Activated effector memory CD4-positive, alpha-beta T cell treated with anti-CD3 and anti-CD28 coated beads, Interleukin-2, amount 50 U/mL, for 16 hours (primary cell): ENCODE measurements at places on chromosomes 5 and 9.
A peak's percentile ranks its signal among the peaks of the same experiment; 100 is the strongest.

- no peak for DNase-seq
Measured at GRCh38 chr5:168227001-168227400, 64.4 kb upstream of the WWC1 start.

- DNase-seq = no peak
Measured at GRCh38 chr9:76338418-76338817, 55.8 kb downstream of the RFK start.

GRCh38 chr5:24998641-24999040 is 353.9 kb upstream of the CDH10 start:
- DNase-seq = no peak

GRCh38 chr9:94780516-94780950 is 54.0 kb downstream of the AOPEP start:
- no peak for DNase-seq

DNA sequence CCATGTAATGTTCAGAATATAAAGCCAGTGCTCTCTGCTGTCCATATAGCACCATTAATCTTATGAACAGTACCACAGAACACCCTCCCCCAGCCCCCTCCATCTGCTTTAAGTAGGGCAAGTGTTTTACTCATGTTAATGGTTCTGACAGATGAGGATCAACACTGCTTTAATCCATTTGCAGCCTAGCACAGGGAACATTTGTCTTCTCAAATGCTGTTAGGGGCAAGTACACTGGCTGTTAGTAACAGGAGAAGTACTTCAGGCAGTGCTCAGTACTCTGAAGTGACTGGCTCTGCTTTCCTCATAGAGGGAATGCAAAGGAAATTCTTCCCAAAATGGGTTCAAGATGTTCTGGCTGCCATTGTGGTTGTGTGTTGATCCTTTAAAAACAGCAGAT is 202.6 kb downstream of the DCP2 start:
- no peak for DNase-seq

DNA sequence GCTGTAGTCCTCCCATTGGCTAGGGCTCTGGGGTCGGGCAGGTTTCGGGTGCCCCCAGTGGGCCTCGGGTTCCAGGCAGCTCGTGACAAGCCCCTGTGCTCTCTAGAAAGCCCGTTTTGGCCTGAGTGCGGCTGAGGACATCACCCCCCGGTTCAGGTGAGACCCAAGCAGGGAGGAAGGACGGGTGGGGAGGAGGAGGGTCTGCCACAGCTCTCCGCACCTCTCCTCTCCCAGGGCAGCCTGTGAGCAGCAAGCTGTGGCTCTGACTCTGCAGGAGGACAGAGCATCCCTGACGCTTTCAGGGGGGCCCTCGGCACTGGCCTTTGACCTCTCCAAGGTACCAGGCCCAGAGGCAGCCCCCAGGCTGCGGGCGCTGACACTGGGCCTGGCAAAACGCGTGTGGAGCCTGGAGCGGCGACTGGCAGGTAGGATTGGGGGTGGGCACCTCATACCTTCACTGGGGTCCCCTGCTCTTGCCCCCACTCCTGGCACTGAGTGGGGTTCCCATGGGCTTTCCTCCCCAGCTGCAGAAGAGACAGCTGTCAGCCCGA is 672 bp downstream of the PAXX start:
- DNase-seq = no peak

DNA sequence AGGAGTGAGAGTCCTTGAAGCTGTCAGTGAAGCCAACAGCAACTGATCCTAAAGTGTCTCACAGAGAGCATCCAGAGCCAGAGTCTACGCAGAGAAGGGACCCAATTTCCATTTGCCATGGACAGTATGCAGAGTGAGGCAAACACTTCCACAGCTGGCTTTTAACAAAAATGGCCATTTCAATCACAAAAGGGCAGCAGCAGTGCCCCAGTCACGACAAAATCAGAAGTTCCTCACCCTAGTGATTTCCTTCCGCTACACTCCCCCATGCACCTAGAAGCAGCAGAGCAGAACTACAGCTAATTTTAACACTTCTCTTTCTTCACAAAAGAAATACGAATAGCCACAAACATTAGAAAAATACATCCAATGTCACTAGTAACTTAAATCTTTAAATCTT is 27.9 kb downstream of the FBXW11 start:
- DNase-seq = no peak

- DNase-seq = no peak
Measured at GRCh38 chr9:78769690-78770089, 472.8 kb downstream of the PSAT1 start.

GRCh38 chr9:126690431-126691051 is 76.8 kb downstream of the LMX1B start:
- DNase-seq = peak; percentile 84

DNA sequence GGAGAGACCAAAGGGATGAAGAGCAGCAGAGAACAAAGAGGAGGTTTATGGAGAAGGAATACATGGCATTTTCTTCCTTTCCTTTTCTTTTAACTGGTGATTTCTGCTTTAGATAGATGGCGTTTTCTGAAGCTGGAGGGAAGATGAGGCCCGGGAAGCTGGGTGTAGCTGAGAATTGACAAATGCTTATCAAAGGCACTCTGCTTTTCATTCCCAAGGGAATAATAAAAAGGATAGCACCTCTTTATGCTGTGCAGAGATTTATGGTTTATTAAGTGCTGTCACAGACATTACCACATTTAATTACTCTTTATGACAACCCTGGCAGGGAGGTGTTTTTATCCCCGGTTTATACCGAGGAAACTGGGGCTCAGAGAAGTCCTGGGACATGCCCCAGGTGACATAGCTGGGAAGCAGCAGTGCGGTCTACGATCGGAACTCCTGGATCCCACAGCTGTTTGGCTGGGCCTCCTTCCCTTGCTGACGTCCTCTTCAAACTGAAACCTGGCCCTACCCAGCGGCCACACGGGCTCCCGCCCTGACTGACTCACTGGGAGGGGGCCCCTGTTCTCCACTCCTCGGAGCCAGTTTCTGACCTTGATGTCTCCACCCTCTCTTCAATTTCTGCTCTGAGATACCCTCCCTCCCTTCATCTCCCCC is 8.2 kb upstream of the EPB41L4B start:
- no peak for DNase-seq

GRCh38 chr9:88852794-88853193 is 138.5 kb upstream of the S1PR3 start:
- no peak for DNase-seq

- no peak for DNase-seq
Measured at GRCh38 chr9:112694706-112695555, 23.0 kb downstream of the INIP start.

GRCh38 chr5:40832345-40832744 is 2.7 kb downstream of the RPL37 start:
- no peak for DNase-seq

DNA sequence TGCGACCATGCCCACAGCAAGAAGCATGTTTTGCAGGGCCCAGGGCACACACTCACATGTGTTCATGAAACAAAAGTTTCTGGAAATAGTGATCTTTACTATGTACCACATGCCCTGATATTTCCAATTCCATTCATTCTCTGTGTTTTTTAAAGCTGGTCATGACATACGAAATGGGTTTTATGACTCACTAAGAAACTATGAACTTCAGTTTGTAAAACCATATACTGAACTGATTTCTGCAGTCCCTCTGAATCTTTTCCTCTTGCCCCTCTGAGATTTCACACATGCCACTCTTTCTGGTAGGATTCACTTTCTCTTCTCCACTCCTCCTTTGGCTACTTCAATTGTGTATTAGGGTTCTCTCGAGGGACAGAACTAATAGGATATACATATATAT is 416.1 kb upstream of the TRPC7 start:
- DNase-seq = no peak

DNA sequence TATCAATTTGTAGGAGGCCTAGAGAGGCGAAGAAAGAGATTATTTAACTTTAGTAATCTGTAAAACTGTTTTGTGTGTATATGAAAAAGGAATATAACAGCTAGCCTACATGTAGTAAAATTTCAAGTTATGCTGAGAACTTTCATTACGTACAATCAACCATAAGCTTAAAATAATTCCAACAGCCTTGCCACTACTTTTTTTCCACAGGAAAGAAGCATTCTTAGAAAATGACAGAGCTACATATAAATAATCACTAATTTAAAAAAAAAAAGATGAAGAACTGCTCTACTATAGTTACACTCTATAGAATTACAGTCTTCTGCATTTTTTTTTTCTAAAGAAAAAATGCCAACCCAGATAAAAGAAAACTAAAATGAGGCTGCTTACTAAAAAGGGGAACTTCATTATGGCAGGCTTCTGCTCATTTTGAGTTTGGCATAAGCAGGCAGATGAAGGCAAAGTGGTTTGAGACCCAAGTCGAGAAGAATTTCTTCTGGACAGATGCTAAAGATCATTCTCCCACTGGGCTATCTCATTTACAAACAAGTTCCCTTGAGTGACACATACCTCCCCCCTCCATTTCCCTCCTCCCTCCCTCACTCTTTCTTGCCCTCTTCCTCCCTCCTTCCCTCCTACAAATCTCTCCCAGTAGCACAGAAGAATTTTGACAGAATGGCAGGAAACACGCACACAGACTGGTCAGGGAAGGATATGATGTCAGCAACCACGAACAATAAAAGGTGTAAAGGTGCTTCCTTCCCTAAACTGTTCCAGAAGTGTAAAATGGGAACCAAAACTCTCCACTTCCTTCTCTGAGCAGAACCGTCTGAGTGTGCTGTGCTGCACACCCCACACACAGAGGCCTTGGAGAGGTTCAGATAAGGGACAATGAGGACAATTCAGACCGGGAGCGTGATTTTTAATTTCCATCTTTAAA is 56.1 kb downstream of the MEF2C start:
- no peak for DNase-seq

- DNase-seq = no peak
Measured at GRCh38 chr5:86999951-87000350, 267.7 kb upstream of the RASA1 start.

DNA sequence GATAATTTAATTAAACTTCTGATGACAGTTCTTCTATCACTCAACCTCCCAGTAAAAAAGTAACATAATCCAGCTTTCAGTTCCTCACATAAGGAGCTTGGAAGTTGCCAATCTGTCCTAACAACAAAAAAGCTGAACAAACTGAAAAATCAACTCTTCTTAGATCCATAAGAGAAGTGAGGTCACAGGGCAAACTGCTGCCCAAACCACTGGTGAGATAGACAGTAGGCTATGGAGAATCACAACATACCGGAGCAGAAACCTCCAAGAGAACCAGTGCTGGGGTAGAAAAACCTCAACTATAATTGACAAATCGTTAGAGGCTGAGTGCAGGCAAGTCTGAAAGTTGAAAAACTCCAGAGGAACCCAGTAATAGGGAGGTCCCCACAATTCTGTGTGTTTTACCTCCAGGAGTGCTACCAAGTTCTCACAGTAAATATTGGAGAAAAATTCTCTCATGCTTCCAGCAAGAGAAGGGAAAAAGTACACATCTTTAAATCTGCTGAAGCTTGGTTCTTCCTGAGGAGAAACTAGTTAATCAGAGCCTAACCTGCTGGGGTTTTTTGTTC is 300.0 kb downstream of the PDE4D start:
- no peak for DNase-seq

- no peak for DNase-seq
Measured at GRCh38 chr5:17238521-17239041, 21.1 kb downstream of the BASP1 start.

DNA sequence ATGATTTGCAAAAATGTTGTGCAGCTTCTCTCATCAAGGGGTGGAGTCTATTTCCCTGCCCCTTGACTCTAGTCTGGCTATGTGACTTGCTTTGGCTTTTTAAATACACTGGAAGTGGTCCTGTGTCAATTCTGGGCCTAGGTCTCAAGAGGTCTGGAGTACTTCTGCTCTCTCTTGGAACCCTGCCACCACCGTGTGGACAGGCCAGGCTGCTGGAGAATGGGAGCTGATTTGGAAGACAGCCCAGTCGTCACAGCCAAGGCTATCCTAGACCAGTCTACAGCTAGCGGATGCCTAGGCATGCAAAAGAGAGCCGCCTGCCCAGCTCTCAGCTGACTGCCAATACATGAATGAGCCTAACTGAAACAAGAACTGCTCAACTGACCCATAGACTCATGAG is 56.7 kb upstream of the CLINT1 start:
- DNase-seq = no peak

- DNase-seq = no peak
Measured at GRCh38 chr5:61624553-61625136, 292.6 kb downstream of the ZSWIM6 start.

GRCh38 chr9:31542384-31543055 is 841.9 kb upstream of the ACO1 start:
- DNase-seq = peak; percentile 64

- no peak for DNase-seq
Measured at GRCh38 chr9:84874596-84874995, 205.1 kb downstream of the NTRK2 start.

DNA sequence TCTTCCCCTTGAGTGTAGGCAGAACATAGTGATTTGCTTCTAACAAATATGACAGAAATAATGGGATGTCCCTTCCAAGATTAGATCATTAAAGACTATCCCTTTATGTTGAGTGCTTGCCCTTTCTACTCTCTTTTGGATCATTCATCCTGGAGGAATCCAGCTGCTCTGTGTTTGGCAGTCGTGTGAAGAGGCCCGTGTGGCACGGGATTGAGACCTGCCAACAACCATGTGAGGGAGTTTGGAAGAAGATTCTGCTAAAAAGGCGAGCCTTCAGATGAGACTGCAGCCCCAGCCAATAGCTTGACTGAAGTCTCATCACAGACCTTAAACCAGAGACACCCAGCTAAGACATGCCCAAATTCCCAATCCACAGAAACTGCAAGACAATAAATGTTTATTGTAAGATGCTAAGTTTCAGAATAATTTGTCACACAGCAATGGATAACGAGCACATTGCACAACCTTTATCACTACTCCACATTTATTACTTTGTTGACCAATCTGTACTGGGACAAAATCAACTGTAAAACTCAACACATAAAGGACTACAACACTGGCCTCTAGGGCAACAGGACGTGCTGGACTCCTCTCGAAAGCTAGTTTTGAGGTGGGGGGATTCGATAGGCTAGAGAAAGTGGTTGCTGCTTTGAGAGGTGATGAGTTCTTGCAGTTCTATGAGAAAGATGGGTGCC is 42.8 kb downstream of the ANGPTL2 start:
- no peak for DNase-seq

GRCh38 chr9:89544279-89544661 is 46.4 kb upstream of the SEMA4D start:
- DNase-seq = no peak

- DNase-seq = no peak
Measured at GRCh38 chr5:158525663-158526062, 574.1 kb downstream of the EBF1 start.

- DNase-seq = no peak
Measured at GRCh38 chr9:133252301-133253020, 22.5 kb downstream of the ABO start.

- no peak for DNase-seq
Measured at GRCh38 chr5:123472150-123472924, 39.6 kb upstream of the CSNK1G3 start.
